ENCODE measurements at places on chromosomes 1 and 21.
A peak's percentile ranks its signal among the peaks of the same experiment; 100 is the strongest.

- DNase-seq = no peak
Observed at GRCh38 chr1:193321242-193321840, 134.9 kb upstream of the B3GALT2 start.

GRCh38 chr1:37399205-37399604 lies 75.2 kb upstream of the ZC3H12A start:
- DNase-seq = no peak

DNA sequence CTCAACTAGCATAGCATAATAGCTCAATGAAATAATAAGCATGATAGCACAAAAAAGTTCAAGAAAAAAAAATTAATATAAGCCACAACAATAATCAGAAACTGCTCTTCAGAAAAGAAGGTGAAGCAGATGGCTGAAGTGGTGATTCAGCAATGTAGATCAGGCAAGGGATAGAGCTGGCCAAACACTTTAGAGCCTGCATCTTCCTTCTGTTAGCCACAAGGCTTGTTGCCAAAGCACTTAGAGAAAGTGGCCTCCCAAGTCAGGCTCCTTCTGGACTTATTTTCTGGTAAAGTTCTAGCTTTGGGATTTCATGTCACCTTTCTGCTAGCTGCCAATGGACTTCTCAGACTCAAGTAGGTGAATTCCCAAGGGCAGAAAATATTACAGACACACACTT lies 60.3 kb upstream of the C1orf87 start:
- no peak for DNase-seq

DNA sequence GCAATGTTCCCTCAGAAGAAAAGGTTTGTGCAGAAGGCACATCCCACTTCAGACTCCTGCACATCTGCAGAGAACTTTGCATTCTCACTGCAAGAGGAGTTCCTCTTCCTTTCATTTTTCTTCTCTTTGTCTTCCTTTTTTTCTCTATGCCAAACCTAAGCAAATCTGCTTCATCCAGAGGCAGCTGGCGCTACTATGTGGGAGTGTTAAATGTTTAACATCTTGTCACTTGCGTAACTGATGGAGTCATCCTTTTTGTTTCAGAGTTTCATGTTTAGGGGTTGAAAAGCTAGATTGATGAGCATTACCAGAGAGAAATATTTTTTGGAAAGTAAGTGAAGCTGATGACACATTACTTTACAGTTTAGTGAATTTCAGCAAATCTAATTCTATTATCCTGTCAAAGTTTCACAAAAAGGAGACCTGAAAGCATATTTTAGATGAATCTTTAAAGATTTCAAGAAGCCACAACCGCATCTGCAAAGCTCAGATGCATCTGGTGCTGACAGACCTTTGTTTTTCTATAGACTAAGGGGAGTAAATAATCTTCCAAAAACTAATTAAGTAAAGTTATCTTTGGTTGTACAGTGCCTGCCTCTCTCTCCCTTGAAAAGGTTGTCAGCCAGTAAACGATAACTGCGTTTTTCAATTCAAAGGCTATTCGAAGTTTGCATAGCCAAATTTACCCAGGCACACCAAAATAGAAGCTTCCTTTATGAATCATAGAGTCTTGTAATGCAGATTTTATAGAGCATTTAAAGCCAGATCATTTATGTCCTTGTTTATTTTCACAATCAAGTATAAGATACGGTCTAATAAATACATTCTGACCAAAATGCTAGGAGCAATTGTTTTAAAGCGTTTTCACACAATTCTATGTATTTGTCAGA lies 1.2 kb upstream of the LRRC53 start:
- peak; percentile 61 for DNase-seq

GRCh38 chr1:8687039-8687438 lies 130.4 kb downstream of the RERE start:
- no peak for DNase-seq

GRCh38 chr1:20426371-20426770 lies 59.6 kb downstream of the CAMK2N1 start:
- no peak for DNase-seq

DNA sequence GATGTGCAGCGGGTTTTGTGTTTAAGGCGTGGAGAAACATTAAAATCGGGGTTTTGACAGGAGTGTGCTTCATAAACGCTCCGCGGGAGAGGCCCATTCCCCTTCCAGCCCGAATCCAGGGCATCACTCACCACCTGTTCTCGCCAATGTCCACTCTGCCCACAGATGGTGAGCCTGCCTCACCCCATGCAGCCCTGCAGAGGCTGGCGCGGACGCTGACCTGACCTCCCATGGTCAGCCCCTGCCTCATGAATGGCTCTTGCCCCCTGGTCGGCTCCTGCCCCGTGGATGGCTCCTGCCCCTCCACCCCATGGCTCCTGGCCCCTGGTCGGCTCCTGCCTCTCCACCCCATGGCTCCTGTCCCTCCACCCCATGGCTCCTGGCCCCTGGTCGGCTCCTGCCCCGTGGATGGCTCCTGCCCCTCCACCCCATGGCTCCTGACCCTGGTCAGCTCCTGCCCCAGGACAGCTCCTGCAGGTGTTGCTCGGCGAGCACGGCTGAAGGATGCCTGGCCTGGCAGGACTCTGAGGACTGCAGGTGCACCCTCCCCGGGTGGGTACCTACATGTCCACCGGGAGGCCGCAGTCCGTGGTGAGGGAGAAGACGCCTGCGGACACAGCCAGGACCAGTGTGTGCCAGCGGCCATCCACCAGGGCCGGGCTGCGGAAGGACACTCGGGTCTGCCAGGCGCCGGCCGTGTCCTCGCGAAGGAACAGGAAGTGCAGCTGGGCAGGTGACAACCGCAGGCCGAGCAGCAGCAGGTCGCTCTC lies 6.7 kb downstream of the KRTAP10-1 start:
- no peak for DNase-seq

DNA sequence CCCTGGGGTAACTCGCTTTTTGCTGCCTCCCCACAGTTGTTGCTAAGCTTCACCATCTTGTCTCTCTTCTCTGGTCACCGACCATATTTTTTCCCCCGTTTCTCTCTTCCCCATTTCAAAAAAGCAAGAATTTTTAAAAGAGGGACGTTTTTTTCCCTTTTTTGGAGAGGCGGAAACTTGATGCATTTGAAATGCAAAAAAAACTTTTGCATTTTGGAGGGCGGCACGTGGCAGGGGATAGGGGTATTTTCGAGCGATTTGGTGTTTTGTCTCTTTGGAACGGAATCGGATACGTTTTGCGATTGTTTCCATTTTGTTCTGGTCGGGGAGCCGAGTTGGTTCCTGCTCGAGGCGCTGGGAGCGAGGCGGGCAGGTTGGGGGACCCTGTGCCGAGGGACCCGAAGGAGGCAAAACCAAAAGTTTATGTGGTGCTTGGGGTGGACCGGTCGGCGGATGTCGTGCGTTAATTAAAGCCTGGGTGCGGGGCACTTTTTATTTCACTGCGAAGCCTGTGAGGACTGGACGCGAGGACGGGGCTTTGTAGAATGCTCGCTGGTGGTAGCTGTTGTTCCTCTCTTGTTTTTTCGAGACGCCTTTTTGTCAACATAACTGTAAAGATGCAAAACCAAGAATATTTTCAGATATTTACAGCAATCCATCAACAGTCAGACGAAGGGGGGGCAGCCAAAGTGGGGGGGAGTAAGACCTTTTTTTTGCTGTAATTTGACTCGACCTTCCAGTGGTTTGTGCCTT lies 884 bp downstream of the H3-3A start:
- DNase-seq = peak; percentile 31

DNA sequence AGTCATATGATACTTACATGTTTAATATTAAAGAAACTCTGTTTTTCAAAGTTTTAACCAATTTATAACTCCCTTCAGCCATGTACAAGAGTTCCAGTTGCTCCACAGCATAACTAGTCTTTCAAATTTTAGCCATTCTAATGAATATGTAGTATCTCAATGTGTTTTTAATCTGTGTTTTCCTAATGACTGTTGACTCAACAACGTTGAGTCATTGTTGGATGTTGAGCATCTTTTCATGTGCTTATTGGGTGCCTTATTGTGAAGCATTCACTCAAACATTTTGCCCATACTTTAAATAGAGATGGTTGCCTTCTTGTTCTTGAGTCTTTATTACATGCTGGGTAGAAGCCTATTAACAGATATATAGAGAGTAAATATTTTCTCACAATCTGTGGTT lies 240.2 kb upstream of the LYPLAL1 start:
- no peak for DNase-seq

DNA sequence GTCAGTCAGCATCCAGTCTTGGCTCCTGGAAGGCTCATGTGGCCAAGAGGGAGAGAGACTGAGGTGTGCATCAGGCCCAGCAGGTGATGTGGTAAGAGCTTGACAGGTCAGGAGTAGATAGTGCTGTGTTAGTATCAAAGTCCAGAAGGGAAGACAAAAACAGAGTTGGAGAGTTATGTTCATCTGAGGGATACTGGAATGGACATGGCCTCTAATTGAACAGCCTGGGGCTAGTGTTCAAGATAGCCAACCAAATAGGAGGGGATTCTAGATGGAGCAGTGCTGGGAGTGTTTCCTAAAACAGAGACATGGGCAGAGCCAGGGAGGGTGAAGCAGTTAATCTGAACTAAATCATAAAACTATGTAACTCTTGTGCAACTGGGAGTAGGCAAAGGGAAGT lies 120.7 kb upstream of the MARK1 start:
- no peak for DNase-seq

DNA sequence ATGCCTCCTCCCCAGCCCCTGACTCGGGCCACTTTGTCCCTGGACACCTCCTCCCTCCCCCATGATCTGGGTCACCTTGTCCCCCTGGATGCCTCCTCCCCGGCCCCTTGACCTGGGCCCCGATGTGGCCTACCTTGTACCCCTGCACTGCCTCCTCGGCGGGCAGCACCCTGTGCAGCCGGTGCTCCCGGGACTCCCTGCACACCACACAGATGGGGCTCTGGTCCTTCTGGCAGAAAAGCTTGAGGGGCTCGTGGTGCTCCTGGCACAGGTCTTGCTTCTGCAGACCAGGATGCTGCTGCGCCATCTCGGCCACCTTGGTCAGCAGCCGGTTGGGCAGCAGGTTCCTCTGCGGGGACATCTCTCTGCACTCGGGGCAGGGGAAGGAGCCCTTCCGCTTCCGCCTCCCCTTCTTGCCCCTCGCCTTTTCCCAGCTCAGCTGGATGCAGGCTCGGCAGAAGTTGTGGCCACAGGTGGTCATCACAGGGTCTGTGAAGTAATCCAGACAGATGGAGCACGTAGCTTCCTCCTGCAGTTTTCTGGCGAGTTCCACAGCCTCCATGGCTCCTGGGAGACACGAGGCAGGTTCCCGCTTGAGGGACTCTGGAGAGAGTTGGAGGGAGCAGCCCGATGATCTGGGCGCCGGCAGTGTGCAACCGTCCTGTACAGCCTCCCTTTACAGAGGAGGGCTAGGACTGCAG lies 2.0 kb downstream of the TRIM17 start:
- no peak for DNase-seq

GRCh38 chr1:35573198-35574124 lies at the start of gene TFAP2E:
TFAP2E (plus strand) TSS chr1:35573314; CDS start chr1:35573578, 264 bp downstream.
- DNase-seq = peak; percentile 22

DNA sequence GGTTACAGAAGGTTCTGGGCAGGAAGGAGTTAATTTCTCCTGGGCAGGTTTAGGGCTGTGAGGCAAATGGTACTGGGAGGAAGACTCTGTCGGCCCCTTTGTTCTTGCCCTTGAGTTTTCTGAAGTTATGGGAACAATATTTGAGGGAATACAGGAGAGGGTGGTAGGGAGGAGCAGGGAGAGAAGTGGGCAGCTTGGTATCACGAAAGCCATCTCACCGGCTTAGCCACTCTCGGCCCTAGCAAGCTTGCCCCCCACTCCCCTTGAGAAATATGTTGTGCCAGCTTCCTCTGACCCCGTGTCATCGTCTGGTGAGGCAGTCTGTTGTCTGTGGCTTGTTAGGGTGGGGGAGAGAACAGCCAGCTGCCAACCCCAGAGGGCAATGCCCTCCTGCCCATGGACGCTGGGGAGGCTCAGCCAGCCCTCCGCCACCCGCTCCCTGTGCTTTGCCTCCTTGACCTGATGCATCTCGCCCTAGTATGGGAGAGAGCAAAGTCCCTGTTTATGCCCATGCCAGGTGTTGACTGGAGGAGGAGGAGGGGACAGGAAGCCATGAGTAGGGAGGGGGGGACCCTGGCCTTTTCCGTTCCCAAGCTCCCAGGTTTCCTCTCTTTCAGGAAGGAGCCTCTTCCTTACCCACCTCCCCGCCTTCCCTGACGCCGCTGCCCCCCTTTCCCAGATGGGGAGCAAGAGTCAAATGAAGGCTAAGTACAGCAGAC lies 1.2 kb downstream of the EFNA1 start:
- peak; percentile 31 for DNase-seq

GRCh38 chr1:221141096-221141495 lies 261.9 kb downstream of the HLX start:
- DNase-seq = no peak

GRCh38 chr21:19343711-19344110 lies 940.1 kb upstream of the TMPRSS15 start:
- no peak for DNase-seq

GRCh38 chr1:22812092-22812880 lies 101.6 kb downstream of the EPHB2 start:
- DNase-seq = no peak

DNA sequence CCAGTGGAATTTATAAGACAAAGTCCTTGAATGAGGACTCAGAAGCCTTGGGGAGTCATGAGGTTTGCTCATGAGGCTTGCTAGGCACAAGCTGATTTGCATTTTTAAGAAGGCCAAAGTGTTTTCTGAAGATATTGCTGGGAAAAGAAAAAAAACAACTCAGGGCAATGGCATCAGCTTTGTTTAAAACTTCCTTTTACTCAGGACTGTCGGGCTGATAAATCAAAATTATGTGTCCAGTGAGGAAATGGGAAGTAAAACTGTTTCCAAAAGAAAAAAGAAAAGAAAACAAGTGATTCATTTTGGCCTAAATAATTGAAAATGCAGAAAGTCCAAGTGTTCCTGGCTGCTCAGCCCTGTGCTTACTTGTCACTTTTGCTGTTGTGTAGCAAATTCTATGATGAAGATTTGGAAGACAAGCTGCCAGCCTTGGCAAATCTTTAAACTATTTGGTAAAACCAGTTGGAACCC lies 282.4 kb downstream of the HLX start:
- no peak for DNase-seq

DNA sequence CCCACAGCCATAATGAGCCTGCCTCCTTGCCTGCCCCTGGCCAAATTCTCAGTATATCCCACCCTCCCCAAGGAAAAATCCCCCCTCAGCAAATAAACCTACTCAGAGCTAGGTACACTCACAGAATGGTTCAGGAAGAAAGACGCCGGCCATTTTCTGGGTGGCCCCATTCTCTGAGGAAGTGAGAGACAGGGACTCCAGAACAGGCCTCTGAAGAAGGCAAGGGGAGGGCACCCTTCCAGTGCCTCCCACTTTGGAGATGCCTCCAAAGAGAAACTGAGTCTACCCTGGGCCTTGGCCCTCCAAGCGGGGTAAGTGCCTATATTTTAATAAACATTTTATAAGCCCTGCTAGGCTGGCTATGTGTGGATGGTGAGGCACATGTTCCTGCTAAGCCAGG lies 2.3 kb downstream of the PACC1 start:
- no peak for DNase-seq

DNA sequence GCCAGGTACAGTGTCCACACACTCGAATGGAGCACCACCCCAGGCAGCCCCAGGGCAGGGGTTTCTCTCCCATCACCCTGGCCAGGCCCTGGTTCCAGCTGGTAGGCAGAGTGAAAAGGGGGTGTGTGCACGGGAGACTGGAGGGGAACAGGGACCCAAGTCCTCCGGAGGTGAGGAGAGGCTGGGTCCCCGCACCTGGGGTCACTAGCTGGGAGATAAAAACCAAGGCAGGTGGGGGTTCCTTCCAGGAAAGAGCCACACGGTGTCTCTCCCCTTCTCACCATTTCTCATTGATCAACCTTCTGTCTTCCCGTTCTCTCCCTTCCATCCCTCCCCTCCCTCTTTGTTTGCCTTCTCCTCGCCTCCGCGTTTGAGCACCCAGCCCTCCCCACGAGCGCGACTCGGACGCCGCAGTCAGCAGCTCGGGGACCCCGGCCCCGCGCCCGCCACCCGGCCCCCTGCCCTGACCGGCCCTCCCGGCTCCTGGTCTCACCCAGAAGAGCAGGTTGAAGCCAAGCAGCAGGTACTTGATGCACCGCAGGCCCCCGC lies 358 bp downstream of the TSPAN2 start:
- no peak for DNase-seq
